EL (cell line): ENCODE measurements at places on chromosomes 2 and 18.

DNA sequence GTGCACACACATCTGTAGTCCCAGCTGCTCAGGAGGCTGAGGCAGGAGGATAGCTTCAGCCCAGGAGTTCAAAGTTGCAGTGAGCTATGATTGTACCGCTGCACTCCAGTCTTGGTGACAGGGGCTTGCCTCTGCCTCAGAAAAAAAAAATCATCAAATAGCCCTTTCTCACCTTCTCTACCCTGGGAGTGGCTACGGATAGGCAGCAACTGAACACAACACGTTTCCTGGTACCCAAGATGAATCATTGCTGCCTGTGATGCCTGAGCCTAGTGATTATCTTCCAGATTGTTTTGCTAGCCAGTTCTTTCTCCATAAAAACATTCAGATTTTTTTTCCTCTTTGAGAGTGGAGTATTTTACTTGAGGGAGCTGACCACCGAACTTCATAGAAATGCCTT, 13.5 kb downstream of the INPP4A start:
- DNase-seq, result no peak

DNA sequence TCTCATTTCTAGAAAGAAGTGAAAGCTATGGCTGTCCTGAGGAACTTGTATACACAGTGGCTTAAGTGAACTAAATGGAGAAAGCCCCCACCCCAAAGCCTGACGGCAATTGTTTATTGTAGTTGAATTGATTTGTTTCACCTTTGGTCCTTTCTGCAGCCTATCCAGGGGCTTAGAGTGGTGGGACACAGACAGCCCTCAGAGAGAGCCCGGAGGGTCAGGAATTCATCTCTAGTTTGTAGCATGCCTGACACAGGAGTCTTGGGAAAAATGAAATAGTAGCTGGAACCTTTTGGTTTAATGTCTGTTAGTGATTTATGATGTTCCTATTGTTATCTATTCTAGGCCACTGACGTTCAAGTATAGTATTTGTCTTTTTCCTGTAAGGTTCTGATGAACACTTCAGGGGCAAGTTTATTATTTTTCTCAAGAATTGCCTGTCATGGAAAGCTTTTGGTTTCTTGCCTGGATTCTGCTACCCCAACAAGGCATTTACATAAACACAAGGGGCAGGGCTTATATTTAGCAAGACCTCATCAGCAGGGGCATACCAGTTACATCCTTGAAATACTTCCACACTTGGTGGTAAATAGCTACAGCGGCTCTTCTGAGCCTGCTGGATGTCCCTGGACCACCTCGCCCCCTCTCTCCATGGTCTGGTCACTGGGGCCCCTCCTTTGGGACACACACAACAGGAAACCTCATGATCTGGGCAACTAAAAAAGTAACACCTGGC, 44.4 kb downstream of the KCNE4 start:
- no peak for DNase-seq

GRCh38 chr18:31610286-31611205, 18.9 kb downstream of the TTR start:
- no peak for DNase-seq

- no peak for DNase-seq
These were observed 580.5 kb upstream of the NRXN1 start for GRCh38 chr2:51612387-51612786.

DNA sequence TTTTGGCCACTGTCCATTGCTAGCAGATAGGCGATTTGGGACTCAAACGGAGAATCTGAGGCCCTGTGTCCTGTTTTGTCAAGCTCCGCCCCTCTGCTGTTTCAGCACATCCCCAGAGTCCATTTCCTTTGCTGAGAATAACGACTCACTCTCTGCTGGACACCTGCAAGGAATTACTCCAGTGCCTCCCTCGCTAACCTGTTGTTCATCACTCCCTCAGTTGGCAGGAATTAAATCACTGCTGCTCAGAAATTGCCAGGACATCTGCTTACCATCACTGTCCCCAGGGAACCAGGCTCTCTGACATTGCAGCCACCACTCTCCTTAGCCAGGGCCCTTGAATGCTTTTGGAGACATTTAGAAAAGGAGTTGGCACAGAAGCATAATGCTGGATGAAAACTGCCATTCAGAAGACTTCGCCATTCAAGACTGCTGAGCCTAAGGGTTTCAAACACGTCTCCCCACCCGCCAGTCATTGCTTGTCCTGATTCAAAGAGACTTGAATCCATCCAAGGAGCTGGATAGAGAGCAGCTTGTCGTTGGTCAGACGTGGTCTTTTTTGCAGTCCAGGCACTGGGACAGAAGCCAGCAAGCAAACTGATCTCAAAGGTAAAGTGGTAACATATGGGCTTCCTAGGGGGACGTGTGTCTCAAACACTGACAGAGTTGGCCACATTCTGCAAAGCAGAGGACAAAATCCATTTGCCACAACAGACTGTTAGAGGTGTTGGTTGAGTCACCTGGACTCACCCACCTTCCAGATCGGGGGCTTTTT, 155.3 kb downstream of the UXS1 start:
- DNase-seq, result no peak
